Progenitor cell of endocrine pancreas (in vitro differentiated cells): ENCODE measurements at places on chromosomes 3 and 15. TPM values are rescaled to one million over a fixed set of nuclear protein-coding genes. Genes with fewer than 3 reads are reported as not detected.

Gene FBXW12
- 0.20 and 0.38 TPM in 2 replicates for total RNA-seq

Gene SNTN
- total RNA-seq, result 0.26 TPM in 1 of 2 replicates, not detected in the other

DNA sequence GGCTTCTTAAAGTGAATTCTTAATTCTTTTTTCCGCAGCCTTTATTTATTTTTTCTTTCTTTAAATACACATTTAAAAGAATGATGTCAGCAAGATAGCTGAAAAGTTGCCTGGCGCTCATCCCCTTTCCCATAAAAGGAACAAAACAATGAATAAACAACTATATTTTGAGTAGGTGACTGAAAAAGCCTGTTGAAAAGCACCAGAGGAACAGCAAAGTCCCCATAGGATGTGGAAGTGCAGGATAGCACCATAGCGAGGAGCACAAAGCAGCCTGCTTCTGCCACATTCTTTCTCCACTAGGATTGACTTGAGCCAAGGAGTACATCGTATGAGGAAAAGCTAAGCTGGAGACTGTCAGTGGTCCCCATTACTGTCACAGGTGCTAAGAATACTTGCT is 754.9 kb downstream of the SQOR start:
- no peak for DNase-seq

GRCh38 chr15:60541481-60542299 is 62.7 kb upstream of the ICE2 start:
- no peak for DNase-seq

- DNase-seq, result no peak
Measured at GRCh38 chr15:28051955-28052633, 47.0 kb downstream of the OCA2 start.

GRCh38 chr15:43900996-43901395 is 74.2 kb downstream of the WDR76 start:
- no peak for DNase-seq

GRCh38 chr15:65366122-65366892 is 11.5 kb downstream of the IGDCC3 start:
- DNase-seq, result no peak

GRCh38 chr3:24154013-24154695 is 209.1 kb downstream of the NR1D2 start:
- DNase-seq, result no peak

DNA sequence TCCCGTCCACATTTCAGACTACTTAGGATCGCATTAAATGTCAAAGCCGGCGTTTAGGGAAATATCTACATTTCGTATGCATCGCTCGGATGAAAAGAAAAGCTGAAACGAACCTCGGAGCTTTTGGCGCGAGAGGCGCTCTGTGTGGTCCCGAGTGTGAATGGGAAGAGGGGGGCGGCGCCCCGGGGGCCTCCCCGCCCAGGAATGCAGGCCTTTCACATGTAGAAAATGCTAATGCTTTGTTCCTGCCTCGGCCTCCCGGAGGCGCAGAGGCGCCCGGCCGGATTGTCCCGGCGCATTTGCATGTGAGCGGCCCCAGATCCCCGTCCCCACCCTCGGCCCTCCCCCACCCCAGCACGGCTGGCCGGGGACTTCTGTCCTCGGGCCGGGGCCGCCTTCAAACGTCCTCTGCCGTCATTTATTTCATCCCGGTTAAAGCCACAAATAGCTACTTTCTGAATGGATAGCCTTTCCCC is 37.0 kb upstream of the TRIM71 start:
- DNase-seq, result peak; percentile 75

- DNase-seq, result no peak
Measured at GRCh38 chr3:12959410-12959809, 113.8 kb downstream of the IQSEC1 start.
